Lower leg skin (tissue), 4 donors: ENCODE measurements at places on chromosomes 12 and 14.

DNA sequence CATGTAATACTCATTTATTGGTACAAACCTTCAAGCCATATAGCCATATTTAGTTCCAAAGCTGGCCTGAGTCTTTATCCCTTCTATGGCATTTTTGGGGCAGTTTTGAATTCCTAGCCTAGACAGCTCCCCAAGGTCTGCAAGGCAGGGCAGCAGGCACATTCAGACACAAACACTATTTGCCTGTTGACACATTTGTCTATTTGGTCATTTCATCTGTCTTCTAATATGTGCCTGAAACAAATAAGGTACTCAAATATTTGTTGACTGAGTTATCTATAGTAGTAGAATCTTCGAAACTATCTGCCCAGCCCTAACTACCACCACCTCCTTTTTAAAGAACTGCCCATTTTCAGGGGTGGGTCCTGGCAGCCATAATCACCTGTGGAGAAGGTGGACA, 9.3 kb downstream of the PPM1H start:
- no peak for DNase-seq

DNA sequence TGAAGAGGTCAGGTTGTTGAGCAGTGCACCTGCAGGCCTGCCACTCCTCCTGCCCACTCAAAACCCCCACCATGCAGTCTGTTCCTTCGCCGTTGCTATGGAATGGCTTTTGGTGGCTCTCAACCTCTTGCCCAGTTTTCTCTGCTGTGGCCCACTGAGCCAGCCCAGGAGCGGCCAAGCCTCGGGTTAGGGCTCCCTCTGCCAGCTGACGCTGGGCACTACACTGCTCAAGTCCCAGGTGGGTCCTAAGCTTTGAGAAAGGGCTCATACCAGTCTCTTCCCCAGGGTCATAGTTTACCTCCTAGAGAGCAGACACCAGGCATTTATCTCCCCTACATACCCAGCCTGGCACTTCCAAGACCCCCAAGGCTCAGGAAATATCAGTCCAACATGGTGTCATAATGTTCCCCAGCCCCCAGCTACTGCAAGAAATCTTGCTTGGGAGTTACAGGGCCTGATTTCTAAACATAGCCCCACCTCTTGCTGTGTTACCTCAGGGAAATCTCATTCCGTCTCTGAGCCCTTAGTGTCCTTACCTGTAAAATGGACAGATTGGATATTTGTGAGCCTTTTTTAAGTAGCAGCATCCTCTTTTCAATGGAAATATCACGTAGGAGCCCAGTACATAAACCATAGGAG, 59.4 kb downstream of the TSPAN11 start:
- DNase-seq: peak; percentile 28

GRCh38 chr12:47114481-47114892, 34.7 kb upstream of the AMIGO2 start:
- DNase-seq: no peak

DNA sequence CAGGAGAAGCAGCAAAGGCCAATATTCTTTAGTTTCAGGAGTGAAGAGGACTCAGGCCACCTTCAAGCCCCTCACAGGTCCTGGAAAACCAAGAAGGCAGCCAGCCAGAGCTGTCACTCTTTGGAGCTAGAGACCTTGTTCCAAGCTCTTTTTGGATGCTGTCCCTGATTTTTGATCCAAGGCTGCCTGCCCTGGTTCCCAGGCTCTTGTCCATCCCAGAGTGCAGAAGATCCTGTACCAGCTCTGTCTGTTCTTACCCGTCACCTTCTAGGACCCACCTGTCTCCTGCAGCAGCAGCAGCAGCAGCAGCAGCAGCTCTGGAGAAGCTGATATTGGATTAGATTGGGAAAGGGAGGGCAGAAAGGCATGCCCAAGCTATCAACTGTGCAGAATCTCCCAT, 157.1 kb upstream of the NEDD1 start:
- no peak for DNase-seq

GRCh38 chr14:24999157-24999556, 50.8 kb downstream of the STXBP6 start:
- no peak for DNase-seq

GRCh38 chr14:91127401-91127801, 13.5 kb downstream of the DGLUCY start:
- peak; percentile 42 for DNase-seq

GRCh38 chr14:104101086-104101621, 15.7 kb downstream of the ASPG start:
- peak; percentile 86 for DNase-seq

GRCh38 chr14:84251411-84252115, 1278.4 kb upstream of the FLRT2 start:
- no peak for DNase-seq

GRCh38 chr12:94353130-94353529, 106.5 kb downstream of the CEP83 start:
- DNase-seq: no peak

DNA sequence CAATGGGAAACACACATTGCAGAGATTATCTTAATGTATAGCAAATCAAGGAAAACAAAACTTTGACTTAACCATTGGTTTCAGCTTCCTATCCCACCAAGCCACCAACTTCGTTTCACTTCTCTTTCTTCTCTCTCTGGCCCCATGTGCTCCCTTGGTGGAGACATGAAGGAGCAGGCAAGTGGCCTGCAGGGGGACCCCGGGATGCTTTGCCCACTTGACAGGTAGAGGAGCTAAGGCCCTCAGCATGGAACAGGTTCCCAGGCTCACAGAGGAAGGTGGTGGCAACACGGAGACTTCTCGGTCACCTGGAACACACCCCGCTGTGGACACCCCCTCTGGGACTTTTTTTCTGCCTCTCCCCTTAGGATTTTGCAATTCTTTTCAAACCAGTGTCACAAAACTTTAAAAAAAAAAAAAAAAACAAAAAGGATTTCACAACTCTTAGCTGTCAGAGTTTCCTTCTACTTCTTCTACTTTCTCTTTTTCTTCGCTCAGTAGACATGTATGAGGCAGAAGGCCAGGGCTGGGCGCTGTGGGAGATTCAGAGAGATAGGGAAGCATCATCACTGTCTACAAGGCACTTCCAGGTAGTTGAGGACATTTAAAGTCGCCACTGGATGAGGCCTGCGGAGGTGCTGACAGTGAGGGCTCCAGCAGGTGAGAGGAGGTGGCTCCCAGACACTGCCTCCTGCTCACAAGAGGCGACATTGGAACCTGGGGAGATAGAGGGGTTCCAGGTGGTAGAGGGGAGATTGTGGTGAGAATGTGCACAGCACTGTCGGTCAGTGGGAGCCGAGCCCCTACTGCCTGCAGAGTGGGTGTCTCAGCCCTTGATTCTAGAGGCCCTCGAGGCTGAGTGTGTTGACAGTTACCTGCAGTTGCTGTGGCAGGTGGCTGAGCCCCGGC, 119.6 kb downstream of the GCH1 start:
- no peak for DNase-seq

GRCh38 chr14:31902945-31903646, 174.0 kb upstream of the ARHGAP5 start:
- DNase-seq: no peak
